Esophagus mucosa (tissue), 1 donor: ENCODE measurements at places on chromosomes 3 and 15. TPM values are rescaled to one million over a fixed set of nuclear protein-coding genes. Genes with fewer than 3 reads are reported as not detected.

The PGBD4 gene
- total RNA-seq = 0.76 TPM

GRCh38 chr3:113743006-113743630 is 2.9 kb downstream of the NAA50 start:
- ATAC-seq = no peak

GRCh38 chr15:88529021-88529630 is 17.4 kb downstream of the DET1 start:
- no peak for ATAC-seq

- no peak for ATAC-seq
Observed at GRCh38 chr3:154875142-154875541, 205.0 kb upstream of the MME start.

DNA sequence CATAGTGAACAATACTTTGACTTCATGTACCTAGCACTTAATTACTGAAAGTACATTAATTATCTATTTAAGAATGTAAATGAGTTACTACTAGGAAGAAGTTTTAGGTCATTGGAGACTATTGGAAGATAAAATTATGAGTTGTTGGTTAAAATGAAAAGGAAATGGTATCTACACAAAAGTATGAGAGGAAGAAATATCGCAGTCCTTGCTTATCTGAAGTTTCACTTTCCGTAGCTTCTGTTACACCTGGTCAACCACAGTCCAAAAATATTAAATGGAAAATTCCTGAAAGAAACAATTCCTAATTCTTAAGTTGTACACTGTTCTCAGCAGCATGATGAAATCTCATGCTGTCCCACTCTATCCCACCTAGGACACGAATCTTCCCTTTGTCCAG is 57.8 kb downstream of the HACD2 start:
- no peak for ATAC-seq

The RAD18 gene
- total RNA-seq = 9.4 TPM

DNA sequence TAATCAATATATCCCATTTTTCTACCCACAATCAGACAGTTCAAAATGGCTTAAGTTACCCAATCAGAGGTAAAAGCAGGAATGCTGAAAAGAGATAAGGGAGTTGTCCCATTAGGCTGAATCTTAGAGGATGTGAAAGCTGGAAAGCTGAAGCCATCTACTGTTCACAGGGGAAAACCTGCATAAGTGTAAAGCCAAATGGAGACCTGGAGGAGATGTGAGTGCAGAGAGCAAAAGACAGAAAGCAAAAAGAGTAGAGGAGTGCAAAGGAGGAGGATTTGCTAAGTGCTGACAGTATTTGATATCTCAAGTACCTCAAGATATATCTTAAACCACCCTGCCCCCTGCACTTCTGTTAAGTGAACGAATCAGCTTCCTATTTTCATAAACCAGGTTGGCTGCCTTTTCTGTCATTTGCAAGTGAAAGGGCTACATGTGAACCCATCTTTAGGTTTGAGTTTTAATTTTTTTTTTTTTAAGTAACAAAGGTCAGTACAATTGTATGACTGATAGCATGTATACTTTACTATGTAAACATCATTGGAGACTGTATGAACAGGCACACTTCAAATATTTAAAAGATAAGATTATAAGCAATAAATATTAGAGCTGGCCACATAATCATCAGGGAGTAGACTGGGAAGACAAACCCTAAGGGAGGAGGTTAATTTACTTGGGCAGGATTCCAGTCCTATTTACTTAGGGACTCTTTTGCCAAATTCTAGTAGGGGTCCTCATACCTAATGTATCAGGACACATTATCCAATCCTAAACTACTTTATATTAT is 22.8 kb upstream of the P2RY1 start:
- no peak for ATAC-seq
